Prostate gland (tissue), 2 donors: ENCODE measurements at places on chromosomes 2 and 18. TPM values are rescaled to one million over a fixed set of nuclear protein-coding genes. Genes with fewer than 3 reads are reported as not detected.

The STPG4 gene
- total RNA-seq, result 1.4 TPM

The FARSB gene
- 16.2 TPM for total RNA-seq

The CLEC4F gene
- 0.23 TPM for total RNA-seq

The CEP192 gene
- 17.2 TPM for total RNA-seq

DNA sequence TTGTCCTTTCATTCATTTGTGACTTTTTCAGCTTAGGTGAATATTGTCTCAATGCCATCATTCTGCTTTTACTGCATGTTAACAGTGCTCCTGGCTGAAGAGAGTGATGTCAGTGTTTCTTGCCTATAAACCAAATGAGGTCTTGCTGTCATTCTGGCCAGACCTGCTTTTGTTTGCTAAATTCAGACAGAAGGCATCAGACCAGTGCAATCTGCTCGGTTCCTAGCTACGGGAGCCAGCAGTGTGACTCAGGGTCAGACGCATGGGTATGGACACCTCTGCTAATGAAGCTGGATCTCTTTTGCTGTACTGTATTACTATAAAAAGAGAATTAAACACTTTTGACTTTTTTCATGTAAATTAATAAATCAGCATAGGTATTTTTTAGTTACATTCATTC, 178.9 kb downstream of the TMEM182 start:
- DNase-seq, result peak; percentile 24

DNA sequence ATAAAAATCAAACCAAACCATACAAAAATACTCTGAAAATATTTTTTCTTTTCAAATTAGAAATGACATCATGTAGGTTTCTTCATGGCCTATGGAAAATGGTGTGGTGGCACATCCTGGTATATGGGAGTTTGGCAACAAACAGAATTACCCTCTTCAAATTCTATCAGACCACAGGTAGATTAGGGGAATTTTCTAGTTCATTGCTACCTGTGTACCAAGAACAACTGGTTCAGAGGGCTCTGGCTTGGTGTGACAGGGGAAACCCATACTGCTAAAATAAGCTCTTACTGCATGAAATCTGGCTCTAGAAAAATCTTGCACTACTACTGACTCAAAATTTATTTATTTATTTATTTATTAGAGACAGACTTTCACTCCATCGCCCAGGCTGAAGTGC, 63.4 kb upstream of the PELI1 start:
- no peak for DNase-seq

DNA sequence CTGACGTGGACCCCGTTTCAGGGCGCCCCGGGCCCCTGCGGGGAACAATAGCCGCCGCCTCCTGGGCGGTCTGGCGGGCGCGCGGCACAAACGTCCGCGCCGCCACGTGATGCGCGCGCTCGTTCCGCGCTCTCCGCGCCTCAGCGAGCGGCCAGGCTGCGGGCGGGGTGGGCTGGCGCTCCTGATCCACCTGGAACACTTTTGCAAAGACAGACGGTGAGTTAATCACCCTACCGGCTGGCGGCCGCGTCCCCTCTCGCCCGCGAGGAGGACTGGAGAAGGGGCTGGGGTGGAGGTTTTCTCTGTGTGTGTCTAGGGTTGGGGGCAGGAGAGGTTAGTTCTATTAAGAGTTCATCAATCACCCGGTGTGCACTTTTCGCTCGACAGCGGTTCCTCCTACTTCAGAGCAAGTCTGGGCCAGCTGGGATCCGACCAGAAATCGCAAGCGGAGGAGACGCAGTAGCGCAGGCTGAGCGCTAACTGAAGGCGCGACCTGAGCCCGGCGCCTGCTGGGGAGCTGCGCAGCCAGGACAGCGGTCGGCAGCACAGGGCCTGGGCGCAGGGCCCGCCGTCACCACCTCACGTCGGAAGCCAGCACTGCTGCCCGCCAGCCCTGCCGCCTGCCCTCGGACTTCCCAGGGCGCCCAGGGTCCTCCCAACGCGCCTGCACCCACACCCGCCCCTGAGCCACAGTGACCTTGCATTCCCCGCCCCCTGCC, 10.3 kb upstream of the HOXD1 start:
- no peak for DNase-seq

The ALPP gene
- total RNA-seq, result not detected

- no peak for DNase-seq
Measured at GRCh38 chr18:41464278-41464677, 490.8 kb upstream of the PIK3C3 start.

The SLC9A4 gene
- total RNA-seq, result not detected
